ENCODE measurements at places on chromosomes 16 and 17.
A peak's percentile ranks its signal among the peaks of the same experiment; 100 is the strongest.

- DNase-seq = no peak
Measured at GRCh38 chr16:85891033-85891775, 7.8 kb upstream of the IRF8 start.

- DNase-seq = no peak
Measured at GRCh38 chr17:63382826-63383225, 63.3 kb downstream of the CYB561 start.

GRCh38 chr17:59361916-59362810 is 30.7 kb downstream of the YPEL2 start:
- DNase-seq = no peak

GRCh38 chr17:78781104-78781892 is 775 bp downstream of the CYTH1 start:
- DNase-seq = no peak

GRCh38 chr17:76106703-76107102 is 3.1 kb upstream of the EXOC7 start:
- peak; percentile 19 for DNase-seq

- no peak for DNase-seq
Measured at GRCh38 chr17:57940231-57940630, 15.0 kb downstream of the CUEDC1 start.

GRCh38 chr16:63100082-63100481 is 1063.8 kb upstream of the CDH8 start:
- DNase-seq = no peak

DNA sequence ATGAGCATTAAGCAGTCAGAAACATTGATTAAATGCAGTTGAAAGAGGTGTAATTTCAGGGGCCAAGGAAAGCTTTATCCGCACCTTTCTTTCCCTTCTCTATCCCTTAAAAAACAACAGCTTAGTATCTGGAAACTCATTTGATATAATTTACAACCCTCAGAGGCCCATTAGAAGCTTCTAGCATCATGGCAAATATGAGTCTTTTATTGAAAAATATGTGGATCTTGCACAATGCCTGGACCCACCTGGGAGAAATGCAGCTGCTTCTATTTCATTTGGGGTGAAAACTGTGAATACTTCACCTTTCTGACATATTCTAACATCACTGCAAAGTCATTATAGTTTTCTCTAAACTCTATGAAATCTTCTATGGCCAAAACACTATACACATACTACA is 492.2 kb upstream of the PSMD7 start:
- no peak for DNase-seq

DNA sequence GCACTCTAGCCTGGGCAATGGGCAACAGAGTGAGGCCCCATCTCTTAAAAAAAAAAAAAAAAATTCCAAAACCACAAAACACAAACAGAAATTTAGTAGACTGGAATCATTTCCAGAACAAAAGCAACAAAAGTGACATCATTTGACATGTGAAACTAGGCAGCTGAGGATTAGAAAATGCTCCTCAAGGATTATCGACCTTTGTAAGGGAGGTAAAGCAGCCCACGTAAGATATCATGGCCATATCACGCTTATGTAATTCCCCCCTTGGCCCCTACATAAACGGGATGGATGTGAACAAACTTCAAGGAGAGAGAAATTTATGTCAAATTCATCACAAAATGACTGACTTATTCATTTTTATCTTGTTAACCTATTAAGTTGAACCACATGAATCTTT is 83.3 kb downstream of the WDR59 start:
- no peak for DNase-seq

DNA sequence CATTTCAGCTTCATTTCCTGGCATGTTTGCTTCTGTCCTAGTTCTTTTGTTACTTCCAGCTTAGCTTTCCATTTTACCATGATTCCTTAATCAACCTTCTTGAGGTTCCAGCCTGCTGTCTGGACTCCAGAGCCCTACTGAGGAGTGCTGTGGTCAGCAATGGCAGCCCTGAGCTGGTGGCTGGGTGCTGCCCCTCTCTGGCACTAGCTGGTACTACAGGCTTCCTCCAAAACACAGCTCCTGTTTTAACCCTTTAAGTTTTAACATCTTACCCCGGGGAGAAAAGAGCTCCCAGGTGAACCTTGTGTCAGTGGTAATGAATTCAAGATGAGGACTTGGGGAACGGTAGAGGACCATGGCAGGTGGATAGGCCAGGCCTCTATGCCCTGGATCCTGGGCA is 395.5 kb downstream of the TMEM114 start:
- no peak for DNase-seq

DNA sequence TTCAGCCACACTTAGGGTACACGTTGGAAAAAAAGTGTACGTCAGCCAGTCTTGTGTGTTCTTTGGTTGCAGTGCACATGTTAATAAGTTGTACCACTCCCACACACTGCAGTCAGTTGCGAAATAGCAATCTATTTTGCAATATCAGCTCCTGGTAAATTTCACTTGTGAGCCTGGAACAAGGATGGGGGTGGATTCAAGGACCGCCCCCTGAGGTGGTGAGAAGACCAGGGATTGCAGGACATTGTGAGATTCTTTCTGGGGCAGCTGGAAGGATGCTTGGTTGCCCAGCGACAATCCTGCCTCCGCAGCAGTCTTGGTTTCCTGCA is 78.6 kb upstream of the ZFHX3 start:
- no peak for DNase-seq

GRCh38 chr17:79176792-79177601 is 102.4 kb downstream of the ENGASE start:
- no peak for DNase-seq

GRCh38 chr17:28267720-28268609 is 51.0 kb upstream of the TMEM97 start:
- DNase-seq = no peak

GRCh38 chr16:79286646-79287423 is 313.7 kb downstream of the MAF start:
- DNase-seq = no peak

DNA sequence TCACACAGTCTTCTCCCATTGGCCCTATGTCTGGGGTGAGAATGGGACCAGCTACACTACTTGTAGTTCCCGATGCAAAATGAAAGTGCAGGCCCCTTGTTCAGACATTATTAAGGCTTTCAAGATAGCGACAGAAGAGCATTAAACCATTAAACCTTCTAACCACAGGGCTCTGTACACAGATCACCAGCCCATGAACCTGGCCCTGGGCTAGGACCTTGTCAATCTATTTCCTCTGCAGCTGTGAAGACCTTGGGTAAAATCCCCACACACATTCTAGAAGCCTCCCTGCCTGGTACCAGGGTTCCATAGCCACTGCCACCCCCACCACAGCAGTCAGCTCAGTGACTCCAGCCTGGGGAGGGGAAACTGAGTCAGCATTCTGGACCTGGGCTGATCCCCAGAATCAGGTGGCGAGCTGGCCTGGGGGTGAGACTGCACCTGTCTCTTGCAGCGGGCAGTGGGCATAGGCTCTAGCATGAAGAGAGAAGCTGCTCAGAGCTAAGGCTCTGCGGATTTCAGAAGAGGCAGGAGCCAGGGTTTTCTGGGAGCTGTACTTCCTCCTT is 119.7 kb upstream of the LHX1 start:
- DNase-seq = no peak

- DNase-seq = no peak
Measured at GRCh38 chr16:80189476-80190175, 351.2 kb upstream of the DYNLRB2 start.

DNA sequence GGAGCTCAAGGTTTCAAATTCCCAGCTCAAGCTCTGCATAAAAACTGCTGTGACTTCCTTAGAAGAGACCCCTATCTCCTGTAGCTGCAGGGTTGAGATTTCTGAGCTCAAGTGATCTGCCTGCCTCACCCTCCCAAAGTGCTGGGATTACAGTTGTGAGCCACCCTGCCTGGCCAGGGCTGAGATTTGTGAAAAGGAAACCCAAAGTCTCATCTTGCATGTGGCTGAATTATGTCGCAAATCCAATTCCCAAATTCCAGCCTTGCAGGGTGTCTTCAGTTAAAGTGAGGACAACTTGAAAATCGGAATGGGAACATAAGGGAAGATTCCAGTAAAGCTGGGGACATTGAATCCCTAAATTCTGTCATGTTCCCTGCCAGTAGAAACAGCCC is 14.2 kb upstream of the CETP start:
- DNase-seq = no peak

DNA sequence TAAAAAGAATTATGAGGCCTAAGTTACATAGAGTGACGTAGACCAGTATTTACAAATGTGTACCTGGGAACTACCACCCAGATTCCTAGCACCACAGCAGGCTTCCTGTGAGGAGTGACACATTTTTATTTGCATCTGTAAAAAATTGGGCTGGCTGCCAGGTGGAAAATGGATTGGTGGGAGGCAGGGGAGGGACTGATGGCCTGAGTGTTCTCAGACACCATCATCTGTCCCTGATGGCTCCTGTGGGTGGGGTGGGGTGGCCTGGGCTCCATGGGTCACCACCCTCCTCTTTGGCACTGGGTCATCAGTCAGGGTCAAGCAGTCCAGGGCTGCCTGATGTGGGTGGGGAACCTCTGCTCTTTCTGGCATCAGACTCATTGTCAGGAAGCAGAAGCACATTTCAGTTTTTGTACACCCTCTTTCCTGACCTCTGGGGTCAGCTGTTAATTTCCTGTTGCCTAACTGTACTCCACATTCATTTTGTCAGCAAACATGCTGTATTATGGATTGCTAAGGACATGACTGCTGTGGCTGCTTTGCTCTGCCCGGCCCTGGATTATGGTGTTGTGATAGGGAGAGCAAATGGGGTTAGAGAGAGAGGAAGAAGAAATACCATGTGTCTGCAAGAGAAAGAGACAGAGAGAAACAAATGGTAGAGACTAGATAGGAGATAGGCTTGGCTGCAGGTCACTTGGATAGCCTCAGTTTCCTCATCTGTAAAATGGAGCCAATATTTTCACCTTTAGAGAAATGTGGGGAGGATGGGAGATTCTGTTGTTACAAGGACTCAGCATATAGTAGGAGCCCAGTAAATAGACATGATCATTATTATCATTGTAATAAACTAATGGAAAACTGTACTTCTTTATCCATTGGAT is 11.6 kb upstream of the MFAP4 start:
- no peak for DNase-seq

DNA sequence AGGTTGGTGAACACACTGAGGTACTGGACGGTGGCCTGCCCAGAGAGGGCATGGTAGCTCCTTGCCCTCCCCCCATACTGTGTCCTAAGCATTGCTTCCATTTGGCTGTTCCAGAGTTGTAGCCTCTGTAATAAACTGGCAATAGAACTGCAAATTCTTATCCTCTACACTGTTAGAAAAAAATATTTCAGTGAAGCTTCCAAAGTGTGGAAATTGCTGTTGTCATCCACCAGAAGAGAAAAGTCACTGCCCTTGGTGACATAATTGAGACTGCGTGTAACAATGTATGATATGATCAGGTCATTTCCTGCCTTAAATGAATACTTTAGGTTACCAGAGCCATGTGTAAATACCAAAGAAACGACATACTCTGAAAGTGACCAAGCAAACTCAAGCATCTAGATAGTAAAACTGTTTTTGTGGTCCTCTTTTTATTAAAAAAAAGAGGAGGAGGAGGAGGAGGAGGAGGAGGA is 65.9 kb downstream of the CEP95 start:
- DNase-seq = peak; percentile 10

GRCh38 chr17:80363518-80364090 is 51.4 kb upstream of the ENDOV start:
- no peak for DNase-seq

DNA sequence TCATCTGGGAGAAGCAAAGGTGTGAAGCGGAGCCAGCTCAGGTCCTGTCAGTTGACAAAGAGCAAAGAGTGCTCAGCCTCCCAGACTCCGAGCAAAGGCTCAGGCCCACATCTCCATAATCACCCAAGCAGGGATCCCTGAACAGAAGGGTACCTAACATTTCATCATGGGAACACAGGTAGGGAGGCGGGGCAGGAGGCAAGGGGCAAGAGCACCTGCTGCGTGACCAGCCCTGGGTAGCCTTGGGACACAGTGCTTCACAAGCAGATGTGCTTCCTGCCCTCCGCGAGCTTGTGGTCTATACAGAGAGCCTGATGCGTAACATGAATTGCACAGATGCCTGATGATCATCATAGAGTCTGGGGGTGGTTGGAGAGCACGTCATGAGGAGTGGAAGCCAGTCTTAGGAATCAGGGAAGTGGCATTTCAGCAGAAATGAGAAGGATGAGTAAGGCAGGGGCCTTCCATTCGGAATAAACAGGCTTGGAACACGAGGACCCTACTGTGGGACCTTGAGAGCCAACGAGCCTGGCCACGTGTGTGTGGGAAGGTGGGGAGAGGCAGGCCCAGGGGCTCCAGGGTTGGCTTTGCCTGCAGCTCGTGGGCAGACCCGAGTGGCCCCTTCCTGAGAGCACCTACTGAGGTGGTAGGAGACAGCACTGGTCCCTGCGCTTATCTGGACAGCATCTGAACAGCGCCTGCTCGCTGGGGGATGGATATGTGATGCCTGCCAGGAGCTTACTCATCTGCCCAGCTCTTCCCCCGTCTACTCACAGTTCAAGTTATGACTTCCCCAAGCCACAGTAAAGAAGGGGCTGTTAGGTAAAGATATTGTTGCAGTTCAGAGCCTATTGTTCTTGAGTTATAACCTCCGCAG is 125.8 kb downstream of the CCDC182 start:
- no peak for DNase-seq

GRCh38 chr17:47257651-47258339 is 4.2 kb downstream of the ITGB3 start:
- no peak for DNase-seq

DNA sequence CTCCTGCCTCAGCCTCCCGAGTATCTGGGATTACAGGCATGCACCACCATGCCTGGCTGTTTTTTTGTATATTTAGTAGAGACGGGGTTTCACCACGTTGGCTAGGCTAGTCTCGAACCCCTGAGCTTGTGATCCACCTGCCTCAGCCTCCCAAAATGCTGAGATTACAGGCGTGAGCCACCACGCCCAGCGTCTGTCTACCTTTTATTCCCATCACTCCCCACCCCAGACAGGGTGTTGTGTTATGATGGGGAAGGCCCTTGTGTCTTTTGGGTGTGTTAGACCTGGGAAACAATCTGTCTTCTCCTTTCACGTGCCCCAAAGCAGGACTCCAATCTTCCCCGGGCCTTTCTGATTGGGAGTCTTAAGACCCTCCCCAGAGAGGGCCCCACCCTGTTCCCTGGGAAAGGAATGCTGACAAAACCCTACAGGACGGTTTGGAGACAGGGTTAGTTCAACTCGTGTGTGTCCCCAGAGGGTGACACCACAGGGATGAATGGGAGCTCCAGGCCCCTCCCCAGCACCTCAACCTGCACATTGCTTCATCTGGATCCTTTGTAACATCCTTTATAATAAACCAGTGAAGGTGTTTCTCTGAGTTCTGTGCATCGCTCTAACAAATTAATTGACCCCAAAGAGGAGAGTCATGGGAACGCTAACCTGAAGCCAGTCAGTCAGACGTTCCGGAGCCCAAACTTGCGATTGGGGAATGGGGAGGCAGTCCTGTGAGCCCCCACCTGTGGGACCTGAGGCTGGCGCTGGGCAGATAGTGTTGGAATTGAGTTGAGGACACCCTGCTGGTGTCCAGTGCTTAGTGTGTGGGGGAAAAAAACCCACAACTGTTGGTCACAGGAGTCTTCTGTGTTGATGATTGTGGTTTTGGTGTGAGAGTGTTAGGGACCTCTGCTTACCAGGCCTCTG is 3.2 kb upstream of the ELOB start:
- DNase-seq = no peak
